Gastroesophageal sphincter (tissue), 4 donors: ENCODE measurements at places on chromosomes 5 and 9. TPM values are rescaled to one million over a fixed set of nuclear protein-coding genes. Genes with fewer than 3 reads are reported as not detected.
A peak's percentile ranks its signal among the peaks of the same experiment; 100 is the strongest.

KCNV2 gene
- not detected for total RNA-seq

DNA sequence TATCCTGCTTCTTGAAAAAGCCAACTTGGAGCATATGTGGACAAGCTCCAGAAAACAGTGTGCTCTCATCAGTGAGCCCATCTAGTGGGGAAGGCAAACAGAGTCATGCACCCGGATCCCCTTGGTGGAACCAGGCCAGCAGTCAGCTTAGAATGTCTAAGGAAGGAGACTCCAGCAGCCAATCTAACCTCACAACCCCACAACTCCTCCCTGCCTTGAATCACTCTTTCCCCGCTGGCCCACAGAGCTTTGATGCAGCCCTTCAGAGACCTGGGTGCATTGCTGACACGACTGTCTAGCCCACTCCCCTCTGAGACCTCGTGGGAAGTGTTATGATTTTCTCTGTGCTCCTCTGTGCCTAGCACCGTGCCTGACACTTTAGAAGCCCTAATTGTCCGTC is 623.7 kb downstream of the BNC2 start:
- no peak for ATAC-seq

DNA sequence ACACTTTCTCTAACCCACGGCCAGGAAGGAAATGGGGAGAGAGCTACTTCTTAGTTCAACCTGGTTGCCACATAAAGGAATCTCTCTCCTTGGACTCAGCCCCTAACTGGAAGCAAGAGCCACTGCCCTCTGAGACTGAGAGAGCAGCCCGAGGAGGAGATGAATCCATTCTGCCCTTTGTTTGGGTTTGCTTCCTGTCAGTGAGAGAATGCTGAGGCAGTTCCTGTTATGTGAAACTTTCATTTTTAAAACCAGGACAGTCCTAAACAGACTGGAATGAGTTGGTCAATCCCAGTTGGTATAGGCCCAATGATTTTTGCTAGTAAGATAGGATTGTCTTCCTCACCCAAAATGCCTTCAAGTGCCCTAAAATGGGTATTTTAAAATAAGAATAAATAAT is 205.1 kb downstream of the NTRK2 start:
- peak; percentile 36 for ATAC-seq

GRCh38 chr5:94640176-94640575 is 21.7 kb downstream of the SLF1 start:
- no peak for ATAC-seq

GRCh38 chr9:79134654-79135053 is 437.1 kb upstream of the TLE4 start:
- no peak for ATAC-seq

GRCh38 chr9:38025166-38025565 is 43.9 kb downstream of the SHB start:
- ATAC-seq, result no peak

GRCh38 chr5:131281133-131281867 is 17.4 kb downstream of the CDC42SE2 start:
- no peak for ATAC-seq

NKD2 gene
- total RNA-seq, result 1.9 TPM

GABRA1 gene
- total RNA-seq, result 3.1 TPM

HNRNPK gene
- total RNA-seq, result 609 TPM

DNA sequence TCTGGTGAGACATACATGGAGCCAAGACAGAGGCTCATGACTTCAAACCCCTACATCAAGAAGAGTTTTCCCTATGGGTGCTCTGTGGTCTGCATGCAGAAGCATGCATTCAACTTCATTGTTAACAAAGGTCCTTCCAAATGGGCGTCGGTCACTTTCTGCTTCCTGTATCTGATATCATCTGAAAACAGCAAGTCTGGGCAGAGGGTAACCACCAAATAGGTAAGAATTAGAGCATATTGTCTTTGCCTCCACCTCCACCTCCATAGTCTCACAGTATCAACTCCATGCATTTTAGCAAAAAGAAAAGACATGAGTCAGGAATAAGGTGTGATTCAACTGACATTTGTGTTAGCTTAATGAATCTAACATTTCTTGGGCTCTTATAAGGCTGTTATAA is 462.9 kb downstream of the DMRT2 start:
- no peak for ATAC-seq

GRCh38 chr5:68232277-68232676 is 16.7 kb downstream of the PIK3R1 start:
- ATAC-seq, result no peak

DNA sequence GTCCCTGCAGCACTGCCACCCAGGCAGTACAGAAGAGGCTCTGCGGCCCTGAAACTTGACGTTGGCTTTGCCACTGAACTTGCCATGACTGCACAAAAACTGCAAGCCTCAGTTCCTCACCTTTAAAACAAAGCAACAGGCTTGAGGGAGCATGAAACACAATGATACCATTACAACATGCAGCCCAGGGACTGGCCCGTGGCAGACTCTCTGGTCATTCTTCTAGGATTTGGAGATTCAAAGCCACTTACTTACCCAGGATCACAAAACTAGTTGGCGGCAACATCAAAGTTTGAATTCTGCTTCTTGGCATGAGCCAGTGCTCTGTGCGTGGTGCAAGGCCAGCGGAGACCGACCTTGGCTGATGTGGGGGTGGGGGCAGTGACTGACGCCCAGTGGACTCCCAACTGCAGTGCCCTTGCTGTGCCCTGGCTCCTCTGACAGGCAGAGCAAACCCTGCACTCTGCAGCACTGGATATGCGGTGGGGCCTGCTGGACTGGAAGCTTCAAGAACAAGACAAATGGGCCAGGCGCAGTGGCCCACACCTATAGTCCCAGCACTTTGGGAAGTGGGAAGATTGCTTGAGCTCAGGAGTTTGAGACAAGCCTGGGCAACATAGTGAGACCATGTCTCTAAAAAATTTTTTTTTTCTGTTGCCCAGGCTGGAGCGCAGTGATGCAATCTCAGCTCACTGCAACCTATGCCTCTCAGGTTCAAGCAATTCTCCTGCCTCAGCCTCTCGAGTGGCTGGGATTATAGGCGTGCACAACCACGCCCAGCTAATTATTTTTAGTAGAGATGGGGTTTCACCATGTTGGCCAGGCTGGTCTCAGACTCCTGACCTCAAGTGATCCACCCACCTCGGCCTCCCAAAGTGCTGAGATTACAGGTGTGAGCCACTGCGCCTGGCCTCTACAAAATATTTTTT is 18.9 kb downstream of the SQSTM1 start:
- no peak for ATAC-seq

GRCh38 chr9:121599872-121600585 is 51.4 kb upstream of the DAB2IP start:
- no peak for ATAC-seq

CD274 gene
- total RNA-seq, result 1.9 TPM

TMEFF1 gene
- 1.1 TPM for total RNA-seq

DNA sequence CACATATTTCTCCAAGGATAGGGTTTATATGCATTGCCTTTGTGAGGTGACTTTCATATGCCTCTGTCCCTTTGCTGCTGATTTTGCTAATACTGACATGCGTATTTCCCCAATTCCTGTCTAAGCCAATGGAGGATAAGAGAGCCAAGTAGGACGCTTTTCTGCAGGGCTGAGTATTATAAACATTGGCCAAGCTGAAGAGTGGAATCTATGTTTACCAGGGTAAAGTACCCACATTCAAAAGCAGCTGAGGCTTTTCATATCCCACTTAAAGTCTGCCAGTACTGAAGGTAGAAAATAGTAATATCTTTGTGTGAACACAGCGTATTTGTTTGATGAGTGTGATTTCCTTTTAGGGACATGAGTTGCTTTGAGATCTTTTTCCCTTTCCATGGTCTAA is 128.8 kb upstream of the GPR151 start:
- no peak for ATAC-seq

DNA sequence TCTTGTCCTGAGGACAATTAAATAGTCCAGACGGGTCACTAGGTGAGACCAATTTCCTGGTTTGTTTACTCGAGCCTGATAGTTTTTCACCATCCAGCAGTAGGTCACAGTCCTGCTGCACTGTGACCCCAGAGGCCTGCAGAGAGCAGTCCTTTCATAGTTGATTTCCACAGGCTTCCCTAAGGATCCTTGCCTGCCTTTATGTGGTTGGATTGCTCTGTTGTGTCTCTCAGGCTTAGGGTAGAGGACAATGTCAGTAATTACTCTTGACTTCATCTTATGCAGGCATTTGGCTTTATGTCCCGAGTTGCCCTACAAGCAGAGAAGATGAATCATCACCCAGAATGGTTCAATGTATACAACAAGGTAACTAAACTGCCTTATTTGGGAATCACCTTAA is 9.0 kb upstream of the CATSPER3 start:
- no peak for ATAC-seq

DNA sequence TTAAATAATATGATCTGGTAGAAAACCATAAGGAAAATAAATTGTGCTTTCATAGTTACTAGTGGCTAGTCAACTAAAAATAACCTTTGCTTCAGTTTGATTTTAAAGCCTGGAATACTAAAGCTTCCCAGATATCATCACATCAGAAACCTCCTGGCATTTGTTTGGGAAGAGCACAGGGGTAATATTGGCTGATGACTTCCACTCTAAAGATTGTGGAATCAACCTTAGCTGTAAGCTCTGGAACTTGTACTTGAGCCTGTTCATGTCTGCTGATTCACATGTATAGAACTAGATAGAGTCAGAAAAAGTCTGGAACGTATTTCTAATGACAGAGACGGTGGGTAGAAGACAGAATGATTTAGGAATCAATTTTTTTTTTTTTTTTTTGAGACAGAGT is 345.0 kb downstream of the CWC27 start:
- no peak for ATAC-seq

CBY3 gene
- total RNA-seq, result not detected

DNA sequence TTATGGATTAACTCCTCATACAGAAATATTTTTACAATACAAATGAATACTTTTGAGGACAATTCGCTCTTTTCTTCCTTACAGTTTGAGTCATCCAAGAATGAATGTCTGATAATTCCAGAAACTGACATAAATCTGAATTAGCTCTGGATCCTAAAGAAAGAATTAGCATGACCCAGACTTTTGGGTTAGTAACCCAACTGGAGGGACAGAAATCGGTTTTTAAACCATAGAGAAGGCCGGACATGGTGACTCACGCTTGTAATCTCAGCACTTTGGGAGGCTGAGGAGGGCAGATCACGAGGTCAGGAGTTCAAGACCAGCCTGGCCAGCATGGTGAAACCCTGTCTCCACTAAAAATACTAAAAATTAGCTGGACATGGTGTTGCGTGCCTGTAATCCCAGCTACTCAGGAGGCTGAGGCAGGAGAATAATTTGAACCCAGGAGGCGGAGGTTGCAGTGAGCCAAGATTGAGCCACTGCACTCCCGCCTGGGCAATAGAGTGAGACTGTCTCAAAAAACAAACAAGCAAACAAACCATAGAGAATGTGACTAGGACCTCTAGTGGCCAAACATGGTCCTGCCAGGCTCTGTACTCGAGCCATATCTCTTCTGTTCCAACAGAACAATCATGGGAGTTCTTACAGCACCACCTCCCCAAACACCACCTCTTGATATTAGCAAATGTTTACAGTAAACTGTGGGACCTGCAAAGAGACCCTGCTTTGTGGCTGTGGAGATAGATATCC is 44.8 kb downstream of the LURAP1L start:
- no peak for ATAC-seq

GRCh38 chr9:15999422-16000339 is 446.8 kb downstream of the CCDC171 start:
- peak; percentile 39 for ATAC-seq

- ATAC-seq, result no peak
Observed at GRCh38 chr5:147441191-147441695, 68.6 kb downstream of the DPYSL3 start.

GRCh38 chr9:136962701-136963248 is 10.7 kb downstream of the LCN12 start:
- no peak for ATAC-seq

- no peak for ATAC-seq
Observed at GRCh38 chr9:20200991-20201431, 412.2 kb upstream of the SLC24A2 start.

GRCh38 chr5:113450929-113451328 is 16.1 kb upstream of the TSSK1B start:
- ATAC-seq, result no peak

OBP2A gene
- not detected for total RNA-seq

MYMK gene
- not detected for total RNA-seq

DNA sequence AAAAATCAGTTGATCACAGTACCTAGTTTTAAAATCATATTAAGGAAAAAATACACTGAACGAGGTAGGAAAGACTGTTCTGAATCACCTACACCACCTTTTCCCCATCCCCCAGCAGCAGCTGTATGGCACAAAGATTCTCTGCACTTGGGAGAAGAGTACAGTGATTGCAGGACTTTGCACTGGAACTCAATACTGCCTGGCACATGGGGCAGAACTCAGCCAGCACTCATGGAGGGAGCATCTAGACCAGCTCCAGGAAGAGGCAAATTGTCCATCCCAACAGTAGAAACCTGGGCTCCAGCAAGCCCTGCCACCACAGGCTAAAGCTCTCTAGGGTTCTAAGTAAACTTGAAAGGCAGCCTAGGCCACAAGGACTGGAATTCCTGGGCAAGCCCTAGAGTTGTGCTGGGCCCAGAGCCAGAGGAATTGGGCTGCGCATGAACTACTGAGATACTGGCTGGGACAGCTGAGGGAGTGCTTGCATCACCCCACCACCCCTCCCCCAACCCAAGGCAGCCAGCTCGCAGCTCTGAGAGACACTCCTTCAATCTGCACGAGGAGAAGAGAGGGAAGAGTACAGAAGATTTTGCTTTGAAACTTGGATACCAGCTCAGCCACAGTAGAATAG is 654.4 kb upstream of the CDH6 start:
- peak; percentile 58 for ATAC-seq

FUT7 gene
- not detected for total RNA-seq

DNA sequence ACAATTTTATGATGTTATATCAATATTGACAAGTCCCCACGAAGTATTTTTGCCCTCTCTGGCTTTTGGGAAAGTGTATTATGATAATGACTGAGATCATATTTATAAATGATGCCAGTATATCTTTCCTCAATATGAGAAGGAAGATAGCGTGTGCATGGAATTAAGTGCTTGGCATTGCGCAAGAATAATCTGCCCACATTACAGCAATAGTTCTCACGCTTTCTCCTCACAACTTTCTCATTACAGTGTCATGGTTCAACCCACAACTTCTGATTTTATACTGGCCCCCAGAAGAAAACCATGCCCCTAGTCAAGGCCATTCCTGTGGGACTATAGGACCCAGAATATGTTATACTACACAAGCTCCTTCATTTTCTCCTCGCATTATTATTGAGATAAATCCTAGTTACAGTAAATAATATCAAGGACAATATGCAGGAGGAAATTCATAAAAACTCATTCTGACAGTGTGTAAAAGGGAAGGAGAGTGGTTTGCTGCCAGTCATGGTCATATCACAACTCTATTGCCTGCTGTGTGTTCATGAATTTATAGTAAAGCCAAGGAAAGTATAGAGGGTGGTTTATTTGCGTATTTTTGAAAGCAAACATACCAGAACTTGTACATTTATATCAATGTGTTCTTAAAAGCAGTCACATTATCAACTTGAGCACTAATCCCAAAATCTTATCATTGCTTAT is 114.1 kb downstream of the PIK3R1 start:
- no peak for ATAC-seq

DNA sequence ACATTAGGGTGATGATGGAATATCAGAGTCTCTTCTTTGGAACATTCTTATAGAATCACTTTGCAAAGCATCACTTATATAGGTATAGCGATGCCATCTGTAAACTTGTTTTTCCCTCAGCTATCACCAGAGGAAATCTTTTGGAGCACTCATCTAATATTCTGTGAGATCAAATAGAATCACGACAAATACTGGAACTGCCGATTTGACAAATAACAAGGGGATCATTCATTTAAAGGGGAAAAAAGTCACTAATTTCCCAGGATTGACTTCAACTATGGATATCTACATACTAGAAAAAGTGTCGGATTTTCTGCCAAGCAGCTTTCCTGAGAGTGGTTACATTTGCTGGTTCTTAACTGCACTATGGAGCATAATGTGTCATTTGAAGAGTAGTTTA is 178.6 kb downstream of the NR2F1-AS1 start:
- no peak for ATAC-seq
